Liver (tissue), 10 donors: ENCODE measurements at places on chromosomes 11 and 22. TPM values are rescaled to one million over a fixed set of nuclear protein-coding genes. Genes with fewer than 3 reads are reported as not detected.
A peak's percentile ranks its signal among the peaks of the same experiment; 100 is the strongest.

LARGE2 gene
- 1.3 TPM for total RNA-seq

KRTAP5-1 gene
- not detected for total RNA-seq

SHISAL1 gene
- total RNA-seq = 0.17 TPM

MUC6 gene
- 0.25 TPM for total RNA-seq

DHCR7 gene
- 149 TPM for total RNA-seq

DCHS1 gene
- total RNA-seq = 8.6 TPM

VPREB3 gene
- 3.2 TPM for total RNA-seq

HORMAD2 gene
- total RNA-seq = not detected

CD248 gene
- 1.0 TPM for total RNA-seq

JHY gene
- total RNA-seq = 0.14 TPM

FAM76B gene
- total RNA-seq = 62.9 TPM

- no peak for DNase-seq
These were observed 347 bp downstream of the MN1 start for GRCh38 chr22:27801202-27801615.

- DNase-seq = peak; percentile 59
These were observed 12.1 kb downstream of the GATD1 start for GRCh38 chr11:765025-765801.

- no peak for DNase-seq
These were observed 52.7 kb downstream of the LINC01488 start for GRCh38 chr11:69534166-69534530.

GRCh38 chr11:78961937-78962701, 387.5 kb upstream of the NARS2 start:
- DNase-seq = no peak

DNA sequence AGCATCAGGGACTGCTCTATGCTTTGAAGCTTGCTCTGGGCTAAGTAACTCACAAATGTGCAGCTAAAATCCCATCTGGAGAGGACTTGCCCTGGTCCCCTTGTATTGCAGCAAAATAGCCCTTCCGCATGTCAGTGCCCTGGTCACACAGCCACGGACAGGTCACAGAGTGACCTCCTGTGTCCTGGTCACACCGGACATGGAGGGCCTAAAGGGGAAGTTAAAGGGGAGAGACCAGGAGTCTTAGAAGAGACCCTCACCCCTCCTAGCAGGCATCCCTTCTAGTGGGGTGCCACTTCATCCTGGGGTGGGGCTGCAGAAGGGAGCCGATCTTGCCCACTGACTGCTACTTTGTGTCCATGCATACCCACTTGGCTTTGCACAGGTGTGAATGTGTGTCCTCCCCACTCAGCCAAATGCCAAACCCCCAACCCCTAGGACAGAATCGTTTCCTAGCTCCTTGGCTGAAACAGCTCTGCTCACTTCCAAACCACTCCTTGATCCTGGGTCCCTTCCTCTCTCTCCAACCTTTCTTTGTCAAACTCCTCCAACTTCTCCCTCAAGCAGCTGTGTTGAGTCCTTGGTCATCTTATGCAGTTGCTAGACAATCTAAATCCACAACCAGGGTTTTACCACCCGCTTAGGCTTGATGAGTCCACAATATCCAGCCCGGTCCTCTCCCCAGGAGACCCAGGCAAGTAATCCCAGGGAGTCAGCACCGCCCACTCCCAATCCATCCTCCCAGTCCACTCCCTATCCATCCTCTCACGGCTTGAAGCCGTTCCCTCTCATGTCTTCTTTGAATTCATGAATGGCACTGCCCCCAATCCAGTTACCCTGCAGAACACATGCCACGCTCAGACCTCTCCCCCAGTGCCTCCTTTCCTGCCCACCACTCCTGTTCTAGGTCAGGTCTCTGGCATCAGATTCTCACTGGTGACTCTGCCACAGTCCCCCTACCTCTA, 3.3 kb upstream of the FXYD6 start:
- DNase-seq = no peak

DNA sequence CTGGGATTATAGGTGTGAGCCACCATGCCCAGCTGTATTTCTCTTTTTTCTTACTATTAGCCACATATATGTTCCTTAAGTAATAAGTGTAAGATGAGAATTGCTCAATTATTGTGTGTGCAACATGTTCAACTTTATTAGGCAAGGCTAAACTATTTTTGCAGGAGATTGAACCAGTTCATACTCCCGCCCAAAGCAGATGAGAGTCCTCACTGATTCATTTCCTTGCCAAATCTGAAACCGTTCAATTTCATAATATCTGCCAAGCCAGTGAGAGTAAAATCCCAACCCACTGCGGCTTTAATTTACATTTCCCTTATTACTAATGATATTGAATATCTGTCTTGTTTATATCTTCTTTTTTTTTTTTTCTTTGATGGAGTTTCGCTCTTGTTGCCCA, 48.4 kb downstream of the KCNJ4 start:
- no peak for DNase-seq

DNA sequence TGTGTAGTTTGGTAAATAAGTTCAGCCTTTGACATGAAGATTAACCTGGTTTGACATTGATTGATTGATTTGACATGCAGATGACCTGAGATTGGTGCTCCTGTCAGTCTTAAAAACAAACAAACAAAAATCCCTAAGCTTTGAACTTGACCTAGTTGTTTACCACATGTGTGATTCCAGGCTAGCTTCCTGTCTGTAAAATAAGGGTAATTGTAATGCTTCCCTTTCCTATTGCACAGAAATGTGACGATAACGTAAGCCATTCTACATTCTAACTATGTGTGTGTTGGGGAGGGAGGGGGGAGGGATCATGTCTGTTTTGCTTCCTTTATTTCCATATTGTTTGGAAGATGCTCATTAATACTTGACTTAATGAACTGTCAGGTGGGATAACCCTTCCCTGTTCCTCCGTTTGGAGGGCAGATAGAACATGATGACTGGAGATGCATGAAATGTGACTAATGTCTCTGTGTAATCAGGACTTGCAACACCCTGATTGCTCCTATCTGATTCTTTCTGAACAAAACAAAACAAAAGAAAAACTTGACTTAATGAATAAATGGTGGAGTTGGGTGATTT, 106.1 kb upstream of the CLMP start:
- DNase-seq = no peak

DNA sequence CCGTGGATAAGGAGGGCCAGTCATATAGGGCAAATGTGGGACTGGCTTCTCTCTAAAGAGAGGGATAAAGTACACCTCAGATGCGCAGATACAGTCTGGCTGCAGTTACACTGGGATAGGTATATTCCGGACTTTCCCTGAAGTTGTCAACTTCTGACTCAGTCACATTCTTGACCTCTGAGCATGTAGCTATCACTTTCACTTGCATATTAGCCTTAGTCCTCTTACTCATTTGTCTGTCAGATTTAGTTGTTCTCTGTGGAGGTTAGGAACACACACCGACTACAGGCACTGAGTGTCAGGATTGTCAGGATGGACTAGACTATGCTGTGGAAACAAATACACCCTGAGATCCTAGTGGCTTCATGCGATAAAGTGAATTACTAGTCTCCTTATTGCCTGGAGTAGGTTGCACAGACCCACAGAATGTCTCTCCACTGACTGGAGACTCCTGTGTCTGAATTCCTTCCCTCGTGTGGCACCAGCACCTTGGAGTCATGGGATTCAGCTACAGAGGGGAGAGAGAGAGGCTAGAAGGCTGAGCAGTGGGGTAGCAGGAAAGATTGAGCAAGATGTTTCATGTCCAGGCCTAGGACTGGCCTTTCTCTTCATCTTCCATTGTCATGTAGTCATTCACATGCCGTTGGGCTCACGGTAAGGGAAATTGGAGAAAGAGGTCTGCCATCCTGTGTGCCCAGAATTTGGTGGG, 654.3 kb downstream of the NTM start:
- no peak for DNase-seq

DNA sequence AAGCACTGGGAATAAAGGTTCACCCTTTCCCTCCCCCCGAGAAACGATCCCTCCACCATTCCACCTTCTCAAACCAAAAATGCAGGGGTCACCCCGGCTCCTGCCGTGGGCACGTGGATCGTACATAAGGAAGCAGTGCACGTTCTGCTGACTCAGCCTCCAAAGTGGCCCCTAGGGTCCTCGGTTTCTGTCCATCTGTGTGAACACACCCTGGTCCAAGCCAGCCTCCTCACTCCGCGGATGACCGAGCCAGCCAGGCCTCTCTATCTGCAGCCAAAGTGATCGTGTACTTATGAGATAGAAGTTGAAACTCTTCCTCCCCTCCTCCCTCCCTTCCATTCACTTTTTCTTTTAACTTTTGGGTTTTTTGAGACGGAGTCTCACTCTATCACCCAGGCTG, 16.2 kb downstream of the C11orf24 start:
- DNase-seq = no peak

GRCh38 chr11:6402061-6402470, 11.8 kb downstream of the SMPD1 start:
- DNase-seq = no peak

- no peak for DNase-seq
These were observed 39.2 kb upstream of the SLC36A4 start for GRCh38 chr11:93236741-93237675.

DNA sequence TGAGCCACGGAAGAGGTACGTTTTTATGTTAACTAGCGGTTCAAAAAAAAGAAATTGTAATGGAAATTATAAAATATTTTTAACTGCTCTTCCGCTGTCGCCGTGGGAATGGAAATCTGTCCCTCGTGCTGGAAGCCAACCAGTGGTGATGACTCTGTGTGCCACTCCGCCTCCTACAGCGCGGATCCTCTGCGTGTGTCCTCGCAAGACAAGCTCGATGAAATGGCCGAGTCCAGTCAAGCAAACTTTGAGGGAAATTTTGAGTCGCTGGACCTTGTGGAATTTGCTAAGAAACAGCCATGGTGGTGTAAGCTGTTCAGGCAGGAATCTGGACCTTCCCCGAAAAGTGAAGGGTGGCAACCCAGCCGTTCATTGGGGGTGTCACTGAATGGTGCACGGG, 2.9 kb upstream of the CBX7 start:
- no peak for DNase-seq

DNA sequence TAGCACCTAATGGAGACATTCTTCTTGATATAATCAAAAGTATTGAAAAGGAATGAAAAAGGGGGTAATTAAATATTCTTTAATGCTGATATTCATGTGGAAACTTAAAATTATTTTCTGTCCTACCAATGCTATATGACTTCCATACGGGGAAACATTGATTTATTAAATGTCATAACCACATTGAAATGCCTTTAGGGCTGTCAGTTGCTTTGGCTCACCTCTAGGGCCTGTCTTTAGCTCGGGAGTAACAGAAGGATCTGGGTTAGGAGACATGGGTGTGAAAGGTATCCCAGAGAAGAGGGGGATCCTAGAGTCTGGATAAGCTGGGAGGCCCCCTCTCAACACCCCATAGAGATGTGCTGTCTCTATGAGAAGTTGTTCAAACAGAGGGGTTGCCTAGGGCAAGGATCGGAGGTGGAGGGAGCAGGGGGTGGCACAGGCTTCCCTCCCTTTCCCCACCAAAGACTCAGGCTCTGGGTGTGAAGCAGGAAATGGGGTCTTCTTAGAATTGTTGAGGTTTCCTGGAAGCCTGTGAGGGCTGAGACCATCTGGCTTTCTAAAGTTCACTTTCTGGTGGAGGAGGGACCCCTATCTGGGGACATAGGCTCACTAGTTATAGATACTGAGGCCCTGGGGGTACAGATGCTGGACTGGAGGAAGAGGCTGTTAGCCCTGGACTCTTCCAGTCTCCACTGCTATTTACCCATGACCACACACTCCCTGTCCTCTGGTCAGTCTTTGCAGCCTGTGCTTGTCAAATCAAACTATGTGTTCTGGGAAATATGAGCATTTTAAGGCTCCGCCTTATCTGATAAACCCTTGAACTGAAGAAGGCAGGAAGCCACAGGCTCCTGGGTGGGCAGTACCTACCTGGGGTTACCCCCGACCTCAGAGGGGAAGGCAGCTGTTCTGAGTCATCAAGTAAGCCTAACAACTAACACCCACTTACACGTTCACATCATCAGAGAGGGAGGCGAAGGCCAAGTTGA, 55.8 kb upstream of the RRAS2 start:
- DNase-seq = no peak

- DNase-seq = no peak
These were observed 321.1 kb downstream of the MN1 start for GRCh38 chr22:27480487-27480886.

DNA sequence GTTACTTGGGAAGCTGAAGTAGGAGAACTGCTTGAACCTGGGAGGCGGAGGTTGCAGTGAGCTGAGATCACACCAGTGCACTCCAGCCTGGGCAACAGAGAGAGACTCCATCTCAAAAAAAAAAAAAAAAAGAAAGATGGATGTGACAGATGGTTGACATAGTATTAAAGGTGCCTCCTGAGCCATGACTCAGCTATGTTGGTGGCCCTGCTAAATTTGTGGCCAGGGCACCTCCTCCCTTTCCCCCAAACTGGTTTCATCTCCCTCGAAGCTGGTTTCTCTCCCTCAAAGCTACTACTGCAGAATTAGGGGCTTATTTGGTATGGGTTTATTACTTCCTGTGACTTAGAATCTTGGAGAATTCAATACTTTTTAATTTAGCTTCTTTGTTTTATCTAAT, 31.5 kb downstream of the SDHD start:
- no peak for DNase-seq

- DNase-seq = no peak
These were observed 909 bp upstream of the OR5B21 start for GRCh38 chr11:58508814-58509213.

DNA sequence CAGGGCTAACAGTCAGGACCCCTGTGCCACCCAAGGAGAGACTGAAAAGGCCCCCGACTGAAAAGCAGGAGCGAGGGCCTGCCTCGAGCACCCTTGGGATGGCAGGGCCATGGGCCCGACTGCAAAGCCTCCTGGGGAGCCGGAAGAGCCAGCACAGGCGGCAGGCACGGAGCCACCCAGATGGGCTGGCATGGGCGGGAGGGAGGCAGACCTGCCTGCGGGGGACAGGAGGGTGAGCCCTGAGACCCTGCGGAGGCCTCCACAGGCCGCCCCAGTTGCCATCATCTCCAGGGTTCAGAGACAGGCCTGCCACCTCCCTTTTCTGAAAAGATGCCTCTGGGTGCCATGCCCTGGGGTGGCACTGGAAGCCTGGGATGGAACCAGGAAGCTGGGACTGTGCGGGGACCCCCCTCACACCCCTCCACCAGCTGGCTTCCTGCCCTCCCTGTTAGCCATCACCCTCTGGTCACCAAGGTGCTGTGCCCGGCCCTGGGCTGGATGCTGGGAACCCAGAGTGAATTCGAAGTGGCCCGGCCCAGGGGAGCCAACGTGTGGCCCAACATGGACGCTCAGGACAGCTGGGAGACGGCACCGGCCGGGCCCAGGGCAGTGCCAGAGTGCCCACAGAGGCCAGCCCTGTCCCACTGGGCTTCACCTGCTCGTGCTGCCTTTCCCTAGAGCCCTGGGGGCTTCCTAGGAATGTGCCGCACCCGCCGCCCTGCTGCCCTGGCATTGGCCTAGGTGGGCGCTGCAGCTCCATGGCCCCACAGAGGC, 13.8 kb downstream of the TSPAN32 start:
- peak; percentile 41 for DNase-seq

- no peak for DNase-seq
These were observed at the start of gene BBOX1 for GRCh38 chr11:27040302-27041115. BBOX1 (plus strand) TSS chr11:27040815; CDS start chr11:27055431, 14,616 bp downstream.

- no peak for DNase-seq
These were observed 9.4 kb downstream of the NPTXR start for GRCh38 chr22:38834215-38834953.
